ENCODE measurements at places on chromosomes 4 and X.
A peak's percentile ranks its signal among the peaks of the same experiment; 100 is the strongest.

- no peak for DNase-seq
Observed at GRCh38 chrX:17826609-17827496, 34.2 kb downstream of the RAI2 start.

- no peak for DNase-seq
Observed at GRCh38 chr4:154958621-154959358, 177.7 kb downstream of the RBM46 start.

DNA sequence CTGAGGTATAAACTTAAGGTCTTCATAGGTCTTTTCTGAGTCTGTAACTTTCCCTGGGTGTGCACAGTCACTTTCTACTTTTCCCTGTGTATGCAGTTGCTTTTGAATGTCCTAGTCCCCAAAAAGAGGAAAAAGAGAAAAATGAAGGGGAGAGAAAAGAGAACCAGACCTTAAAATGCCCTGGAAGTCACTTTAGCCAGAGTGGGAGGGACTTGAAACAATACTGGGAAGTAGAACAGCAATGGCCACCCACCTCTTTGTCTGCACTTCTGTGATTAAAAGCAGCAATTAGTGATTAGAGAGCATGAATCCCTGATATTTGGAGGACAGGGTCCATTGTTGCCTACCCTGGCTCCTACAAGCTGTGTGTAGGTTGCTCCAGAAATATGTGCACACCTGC, 36.1 kb downstream of the ZCCHC13 start:
- DNase-seq, result no peak

DNA sequence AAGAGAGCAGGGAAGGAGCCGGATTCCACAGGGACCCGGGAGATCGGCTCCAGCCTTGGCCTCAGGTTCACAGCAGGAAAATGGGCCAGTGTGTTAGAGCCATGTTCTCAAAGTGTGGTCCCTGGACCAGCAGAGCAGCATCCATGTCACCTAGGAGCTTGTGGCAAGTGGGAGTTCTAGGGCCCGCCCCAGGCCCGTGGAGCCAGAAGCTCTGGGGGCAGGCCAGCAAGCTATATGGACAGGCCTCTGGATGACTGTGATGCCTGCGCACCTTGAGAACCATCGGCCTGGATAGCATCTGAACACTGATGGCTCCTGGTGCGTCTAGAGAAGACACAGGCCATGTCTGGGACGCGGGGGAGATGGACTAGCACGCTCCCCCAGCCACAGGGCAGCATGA, 33.7 kb downstream of the SH3TC1 start:
- DNase-seq, result no peak

DNA sequence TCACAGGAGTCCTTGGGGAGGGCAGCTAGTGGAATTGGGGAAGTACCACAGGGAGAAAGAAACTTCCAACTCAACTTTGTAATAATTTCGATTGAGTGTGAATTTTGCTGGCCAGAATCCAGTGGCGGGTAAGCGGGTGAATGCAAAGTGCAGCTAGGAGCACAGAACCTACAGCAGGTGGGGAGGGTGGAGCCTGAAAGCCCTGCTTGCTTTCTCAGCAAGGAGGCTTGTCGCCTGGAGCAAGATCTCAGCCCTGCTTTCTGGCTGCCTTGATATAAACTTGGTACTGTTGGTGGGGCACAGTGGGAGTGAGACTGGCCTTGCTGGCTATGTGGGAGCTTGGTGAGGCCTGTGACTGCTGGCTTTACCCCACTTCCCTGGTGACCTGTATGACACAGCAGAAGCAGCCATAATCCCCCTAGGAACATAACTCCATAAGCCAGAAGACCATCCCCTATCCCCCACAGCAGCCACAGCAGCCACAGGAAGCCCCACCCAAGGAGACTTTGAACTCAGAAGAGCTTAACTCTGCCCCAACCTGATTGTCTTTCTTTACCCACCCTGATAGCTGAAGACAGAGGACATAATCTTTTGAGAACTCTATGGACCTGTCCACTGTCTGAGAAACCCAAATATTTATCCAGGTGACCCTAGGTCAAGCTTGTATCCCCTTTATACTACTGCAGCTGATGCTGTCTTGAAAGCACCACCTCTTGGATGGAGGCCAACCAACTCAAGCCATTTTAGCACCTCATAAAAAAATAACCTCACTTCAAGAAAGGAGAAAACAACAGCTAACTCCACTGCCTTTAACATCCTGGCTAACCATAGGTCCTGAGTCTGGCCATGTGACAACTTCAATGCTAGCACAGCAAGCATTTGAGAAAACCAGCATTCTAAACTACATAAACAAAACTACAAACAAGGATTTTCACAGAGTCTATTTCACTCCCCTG, 87.2 kb upstream of the PDE5A start:
- DNase-seq, result no peak

DNA sequence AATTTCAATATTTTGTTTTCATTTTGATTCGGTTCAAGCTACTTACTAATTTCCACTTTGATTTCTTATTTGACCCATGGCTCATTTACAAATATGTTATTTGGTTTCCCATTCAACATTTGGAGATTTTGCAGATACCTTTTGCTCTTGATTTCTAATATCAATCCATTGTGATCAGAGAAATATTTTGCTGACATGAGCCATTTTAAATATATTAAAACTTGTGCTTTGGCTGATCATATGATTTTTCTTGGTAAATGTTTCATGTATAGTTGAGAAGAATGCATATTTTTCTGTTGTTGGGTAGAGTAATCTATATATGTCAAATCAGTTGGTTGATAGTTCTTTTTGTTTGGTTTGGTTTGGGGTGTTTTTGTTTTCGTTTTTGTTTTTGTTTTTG, 95.0 kb downstream of the GASK1B start:
- DNase-seq, result no peak

DNA sequence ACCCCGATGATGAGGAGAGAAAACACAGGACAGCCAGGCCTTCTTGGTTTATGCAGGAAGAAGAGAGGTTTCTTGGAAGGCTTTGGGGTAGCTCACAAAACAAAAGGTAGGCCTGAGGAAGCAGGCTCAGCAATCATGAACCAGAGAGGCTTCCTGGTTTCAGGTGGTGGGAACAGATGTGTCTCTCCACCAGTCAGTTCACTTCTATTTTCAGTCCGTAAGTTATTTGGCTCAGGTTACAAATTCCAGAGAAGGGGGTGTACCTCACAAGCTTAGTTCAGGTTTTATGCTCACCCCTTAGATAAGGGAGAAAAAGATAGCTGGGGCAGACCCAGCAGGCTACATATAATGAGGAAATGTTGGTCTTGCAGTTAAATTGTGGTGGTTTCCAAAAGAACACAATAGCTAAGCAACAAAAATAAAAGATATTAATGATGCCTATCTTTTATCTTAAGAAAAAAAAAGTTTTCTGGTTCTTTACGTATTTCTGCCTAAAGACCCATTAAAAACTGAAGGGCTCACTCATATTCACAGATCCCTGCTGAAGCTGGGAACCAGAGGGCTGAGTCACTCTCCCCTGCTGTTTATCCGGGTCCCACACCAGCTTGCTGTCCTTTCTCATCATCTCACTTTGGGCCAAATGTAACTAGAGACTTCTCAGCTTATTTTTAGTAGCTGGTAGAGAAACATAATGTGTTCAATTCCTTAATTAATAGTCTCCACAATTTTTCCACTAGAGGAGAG, 177.0 kb downstream of the CAMK2D start:
- peak; percentile 35 for DNase-seq

GRCh38 chr4:15610855-15611254, 44.3 kb downstream of the FBXL5 start:
- no peak for DNase-seq

GRCh38 chrX:139052461-139052860, 340.9 kb upstream of the FGF13 start:
- DNase-seq, result no peak

DNA sequence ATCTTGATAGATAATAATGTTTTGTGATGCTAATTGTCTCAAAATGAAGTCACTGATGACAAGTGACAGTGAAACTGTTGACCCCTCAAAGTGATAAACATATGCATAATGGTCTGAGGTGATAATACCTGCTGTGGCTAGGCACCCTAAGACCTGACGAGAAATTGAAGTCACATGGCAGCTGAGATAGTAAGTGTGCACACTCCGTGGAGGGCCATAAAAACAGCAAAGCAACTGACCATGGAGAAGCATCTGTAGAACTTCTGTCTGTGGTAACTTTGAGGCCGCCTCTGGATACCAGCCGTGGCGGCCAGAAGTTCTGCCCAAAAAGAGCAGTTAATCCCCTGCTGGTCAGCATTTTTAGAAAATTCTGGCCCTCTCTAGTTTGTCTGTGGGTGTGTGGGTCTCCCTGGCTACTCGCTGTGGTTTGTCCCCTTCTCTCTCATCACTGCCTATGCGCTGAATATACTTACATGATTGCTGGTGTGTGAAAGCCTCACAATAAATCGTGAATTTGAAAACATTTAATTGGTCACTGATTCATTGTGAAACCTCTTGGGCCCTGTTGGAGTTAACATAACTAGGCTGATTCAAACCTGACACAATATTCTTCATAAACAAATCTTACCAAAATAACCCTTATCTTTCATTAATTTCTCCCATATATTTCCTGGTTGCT, 50.6 kb downstream of the CCDC149 start:
- no peak for DNase-seq

DNA sequence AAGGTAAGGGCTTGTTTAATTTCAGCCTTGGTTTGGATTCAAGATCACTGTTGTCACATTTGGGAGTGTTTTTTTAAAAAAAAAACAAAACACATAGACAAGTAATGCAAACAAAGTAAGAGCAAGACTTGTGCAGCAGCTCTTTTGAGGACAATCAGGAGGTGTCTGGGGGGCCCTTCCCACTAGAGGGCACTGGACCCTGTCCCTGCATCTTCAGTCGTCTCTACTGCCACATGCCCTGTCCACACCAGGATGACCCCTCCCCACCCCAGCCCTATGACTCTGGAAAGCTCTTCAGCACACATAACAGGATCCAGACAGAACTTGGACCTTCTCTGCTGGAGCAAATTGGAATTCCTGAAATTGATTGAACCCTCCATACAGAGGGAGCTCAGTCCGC, 71.0 kb downstream of the USP46 start:
- peak; percentile 27 for DNase-seq

- no peak for DNase-seq
Observed at GRCh38 chr4:154024097-154024694, 235.3 kb upstream of the SFRP2 start.

DNA sequence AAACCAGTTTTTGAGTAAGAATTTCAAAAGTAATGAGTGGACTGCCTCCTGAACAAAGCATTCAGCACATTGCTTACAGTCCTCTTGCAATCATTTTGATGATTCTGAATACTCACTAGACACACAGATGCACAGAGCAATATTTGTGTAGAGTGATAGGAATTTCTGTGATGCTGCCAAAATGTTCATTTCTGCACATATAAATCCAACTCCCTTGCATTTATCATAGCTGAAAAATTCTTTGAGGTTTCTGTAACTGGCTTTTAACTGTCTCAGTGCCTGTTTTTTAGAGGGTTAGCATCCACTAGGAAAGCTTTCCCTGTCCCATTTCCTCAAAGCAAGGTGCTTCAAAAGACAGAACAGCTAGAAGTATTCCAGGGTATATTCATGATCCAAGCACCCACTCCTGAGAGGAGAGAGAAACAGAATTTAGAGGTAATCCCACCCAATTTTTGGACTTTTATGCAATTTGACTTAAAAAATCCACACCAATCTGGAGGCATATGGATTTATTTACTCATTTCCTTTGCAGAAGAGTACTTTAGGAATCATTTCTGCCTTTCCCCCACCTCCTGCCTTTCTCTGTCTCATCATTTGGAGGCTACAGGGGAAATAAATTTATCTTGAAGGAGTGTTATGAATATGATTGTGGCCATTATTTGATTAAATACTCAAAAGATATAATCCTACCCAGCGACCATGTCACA, 234.5 kb upstream of the SLIT2 start:
- DNase-seq, result no peak

DNA sequence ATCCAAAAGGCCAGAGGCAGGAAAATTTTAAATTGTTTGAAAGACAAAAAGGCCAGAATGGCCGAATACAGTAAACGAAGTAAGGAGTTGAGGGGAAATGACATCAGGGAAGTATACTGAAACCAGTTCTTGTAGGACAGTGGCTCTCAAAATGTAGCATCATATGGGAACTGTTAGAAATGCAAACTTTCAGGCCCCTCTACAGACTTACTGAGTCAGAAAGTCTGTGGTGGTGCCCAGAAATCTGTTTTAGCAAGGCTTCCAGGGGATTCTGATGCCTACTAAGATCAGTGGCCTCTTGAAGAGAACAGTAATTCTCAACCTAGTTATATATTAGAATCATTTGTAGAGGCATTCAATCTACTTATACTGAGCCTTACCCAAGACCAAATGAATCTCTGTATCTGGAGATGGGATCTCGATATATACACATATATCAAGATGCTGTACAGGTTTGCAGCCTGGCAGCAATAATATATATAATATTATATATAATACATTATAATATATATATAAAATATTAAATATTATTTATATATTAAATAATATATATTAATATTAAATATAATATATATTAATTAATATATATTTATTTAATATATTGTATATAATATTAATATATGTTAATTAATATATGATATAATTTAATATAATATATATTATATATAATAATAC, 39.7 kb downstream of the ADAMTS3 start:
- no peak for DNase-seq

DNA sequence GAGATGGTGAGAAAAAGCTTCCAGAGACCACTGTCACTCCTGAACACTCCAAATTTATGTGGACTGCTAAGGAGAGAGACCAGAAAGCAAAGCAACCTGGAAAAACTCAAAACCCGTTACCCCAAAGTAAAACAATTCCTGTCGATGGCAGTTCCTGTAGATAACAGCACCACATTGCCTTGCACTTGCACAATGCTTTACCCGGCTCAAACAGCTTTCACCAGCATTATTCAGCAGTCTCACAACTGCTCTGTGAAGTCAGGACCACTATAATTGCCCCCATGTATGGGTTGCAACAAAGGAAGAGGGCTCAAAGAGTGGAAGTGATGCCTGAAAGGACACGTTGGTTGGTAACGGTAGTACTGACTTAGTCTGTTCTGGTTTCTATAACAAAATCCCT, 234.8 kb downstream of the BCOR start:
- DNase-seq, result no peak

DNA sequence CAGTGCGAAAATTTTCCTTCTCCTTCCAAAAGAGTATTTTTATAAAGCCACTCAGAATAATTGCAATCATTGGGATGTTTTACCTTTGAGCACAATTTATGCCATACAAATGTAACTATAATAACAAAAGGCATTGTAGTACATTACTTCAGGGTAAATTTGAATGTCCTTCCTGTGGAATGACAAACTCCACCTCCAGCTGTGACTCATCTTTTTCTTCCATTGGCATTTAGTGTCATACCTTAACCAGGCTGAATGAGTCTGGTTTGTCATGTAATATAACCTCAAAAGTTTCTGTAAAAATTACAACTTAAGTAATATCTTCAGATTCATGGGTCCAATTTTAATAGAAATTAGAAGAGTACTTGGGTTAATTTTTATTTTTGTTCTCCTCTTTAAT, 93.3 kb downstream of the TMEM47 start:
- no peak for DNase-seq
